ENCODE measurements at places on chromosomes 3 and 15.
A peak's percentile ranks its signal among the peaks of the same experiment; 100 is the strongest.

DNA sequence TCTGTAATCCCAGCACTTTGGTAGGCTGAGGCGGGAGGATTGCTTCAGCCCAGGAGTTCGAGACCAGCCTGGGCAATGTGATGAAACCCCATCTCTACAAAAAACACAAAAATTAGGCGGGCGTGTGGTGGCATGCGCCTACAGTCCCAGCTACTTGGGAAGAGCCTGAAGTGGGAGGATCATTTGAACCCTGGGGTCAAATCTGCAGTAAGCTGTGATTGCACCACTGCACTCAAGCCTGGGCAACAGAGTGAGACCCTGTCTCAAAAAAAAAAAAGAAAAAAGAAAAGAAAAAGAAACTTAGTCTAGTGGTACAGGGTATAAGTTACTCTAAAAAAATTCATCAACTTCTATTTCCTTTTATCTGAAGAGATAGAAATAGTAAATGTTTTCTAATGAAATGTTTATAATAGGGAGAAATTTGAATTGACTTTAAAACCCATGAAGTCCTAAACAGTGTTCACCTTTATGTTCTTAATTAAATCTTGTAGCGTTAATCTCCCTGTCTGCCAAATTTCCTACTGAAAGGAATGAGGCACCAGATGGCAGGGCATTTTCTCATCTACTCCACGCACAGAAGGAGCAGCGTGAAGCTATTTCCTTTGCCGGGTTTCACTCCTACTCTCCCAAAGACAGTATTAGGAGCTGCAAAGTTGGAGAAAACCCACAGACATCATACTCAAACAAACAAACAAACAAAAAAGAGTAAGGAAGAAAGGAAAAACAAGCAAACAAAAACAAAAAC, 1.9 kb downstream of the PCLAF start:
- DNase-seq, result peak; percentile 12

DNA sequence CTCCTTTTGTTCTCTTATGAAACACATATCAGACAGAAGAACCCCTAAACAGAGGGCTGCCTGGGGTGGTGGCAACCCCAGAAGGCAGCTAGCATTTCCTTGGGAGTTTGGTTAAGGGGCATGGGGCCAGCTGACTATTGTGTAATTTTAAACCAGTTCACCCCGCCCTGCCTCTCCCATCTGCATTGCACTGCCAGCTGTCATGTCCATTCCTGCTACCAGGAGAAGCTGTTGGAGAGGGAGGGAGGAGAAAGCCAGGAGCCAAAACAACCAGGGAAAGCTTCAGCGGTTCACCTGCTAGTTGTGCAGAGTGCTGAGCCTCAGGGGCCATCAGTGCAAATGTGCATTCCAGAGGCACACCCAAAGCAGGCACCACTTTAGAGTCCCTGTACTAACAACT, 47.6 kb upstream of the ATP1B3 start:
- peak; percentile 76 for DNase-seq

- peak; percentile 77 for DNase-seq
Measured at GRCh38 chr3:102069211-102069662, 219.9 kb downstream of the NFKBIZ start.

DNA sequence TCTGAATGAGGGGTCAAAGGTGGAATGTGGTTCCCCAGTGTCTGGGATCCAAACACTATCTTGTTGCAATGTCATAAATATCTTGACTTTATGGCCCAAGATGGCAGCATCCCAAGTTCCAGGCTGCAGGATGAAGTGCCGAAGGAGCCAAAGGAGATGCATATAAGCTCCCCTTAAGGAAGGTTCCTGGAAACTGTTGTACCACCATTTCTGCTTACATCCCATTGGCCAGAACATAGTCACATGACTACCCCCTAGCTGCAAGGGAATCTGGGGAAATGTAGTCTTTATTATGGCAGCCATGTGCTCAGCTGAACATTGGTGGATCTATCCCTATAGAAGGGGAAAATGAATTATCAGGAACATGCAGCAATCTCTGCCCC, 54.3 kb downstream of the BDH1 start:
- DNase-seq, result no peak

DNA sequence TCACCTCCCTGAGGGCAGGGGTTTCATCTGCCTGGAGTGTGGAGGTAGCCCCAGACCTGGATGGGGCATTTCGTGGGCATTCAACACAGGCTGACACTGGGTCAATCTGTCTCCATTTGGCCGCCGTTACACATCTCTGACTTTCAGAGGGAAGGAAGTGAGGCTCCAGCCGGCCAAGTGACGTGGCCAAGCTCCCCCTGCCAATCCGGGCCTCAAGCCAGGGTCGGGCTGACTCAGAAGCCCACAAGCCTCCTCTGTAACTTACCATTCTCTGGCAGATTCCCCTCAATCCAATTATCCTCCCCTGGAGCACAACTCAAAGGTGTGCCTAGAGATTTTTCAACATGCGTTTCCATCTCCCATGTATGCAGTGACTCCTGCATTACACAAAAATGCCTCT, 227.6 kb downstream of the KLF13 start:
- DNase-seq, result peak; percentile 23

DNA sequence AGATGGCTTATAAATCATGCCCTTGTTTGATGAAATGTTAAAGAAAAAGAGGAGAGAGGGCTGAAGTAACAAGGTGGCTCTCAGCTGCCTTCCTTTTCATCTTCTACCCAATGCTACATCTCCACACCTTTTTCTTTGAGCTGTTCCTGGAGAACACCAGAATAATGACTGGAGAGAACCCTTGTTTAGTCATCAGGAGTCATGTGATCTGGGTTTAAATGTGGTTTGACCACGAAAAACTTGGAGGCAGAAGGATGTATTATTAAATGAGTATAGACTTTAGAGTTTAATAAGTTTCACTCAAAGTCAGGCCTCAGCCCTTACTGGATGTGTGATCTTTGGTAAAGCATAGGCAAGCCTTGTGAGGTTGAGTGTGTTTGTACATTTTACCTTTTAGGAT, 230.3 kb upstream of the TBL1XR1 start:
- DNase-seq, result no peak

DNA sequence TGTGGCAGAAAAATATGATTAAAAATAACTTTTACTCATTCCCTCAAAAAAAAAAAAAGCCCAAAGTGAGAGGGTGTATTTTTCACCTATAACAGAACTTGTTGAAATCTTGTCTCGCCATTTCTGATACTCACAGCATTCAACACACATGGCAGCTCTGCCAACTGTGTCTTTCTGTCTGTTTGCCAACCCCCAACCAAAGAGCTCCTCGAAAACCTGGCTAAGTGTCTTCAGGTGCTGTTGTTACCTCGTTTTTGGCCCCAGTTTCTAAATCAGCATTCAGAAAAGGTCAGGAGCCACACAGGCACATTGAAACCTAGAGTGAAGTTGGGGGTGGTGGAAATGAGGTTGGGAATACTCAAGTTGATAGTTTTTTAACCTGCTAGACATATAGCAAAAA, 123.5 kb downstream of the TMEM108 start:
- DNase-seq, result no peak

- DNase-seq, result no peak
Measured at GRCh38 chr3:81291586-81291985, 469.9 kb downstream of the GBE1 start.

GRCh38 chr3:183491923-183492848, 63.3 kb downstream of the KLHL6 start:
- DNase-seq, result no peak

- no peak for DNase-seq
Measured at GRCh38 chr3:137796993-137797392, 32.9 kb downstream of the SOX14 start.

DNA sequence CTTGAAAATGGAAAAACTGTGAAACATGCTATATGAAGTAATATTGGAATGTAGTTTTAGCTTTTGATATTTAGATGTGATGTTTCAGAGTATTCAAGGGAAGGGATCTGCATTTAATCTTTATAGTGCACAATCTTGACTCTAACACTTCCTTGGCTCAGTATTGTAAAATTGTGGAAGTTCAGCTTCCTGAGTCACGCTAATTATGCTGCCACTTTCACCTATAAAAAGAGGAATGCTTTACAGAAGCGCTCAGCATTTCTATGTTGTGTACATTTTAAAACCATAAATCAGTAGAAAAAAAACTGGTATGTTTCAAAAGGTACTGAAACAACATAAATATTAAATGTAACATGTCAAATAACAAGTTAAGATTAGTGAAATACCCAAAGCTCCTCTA, 32.6 kb downstream of the SERPINI2 start:
- DNase-seq, result no peak

DNA sequence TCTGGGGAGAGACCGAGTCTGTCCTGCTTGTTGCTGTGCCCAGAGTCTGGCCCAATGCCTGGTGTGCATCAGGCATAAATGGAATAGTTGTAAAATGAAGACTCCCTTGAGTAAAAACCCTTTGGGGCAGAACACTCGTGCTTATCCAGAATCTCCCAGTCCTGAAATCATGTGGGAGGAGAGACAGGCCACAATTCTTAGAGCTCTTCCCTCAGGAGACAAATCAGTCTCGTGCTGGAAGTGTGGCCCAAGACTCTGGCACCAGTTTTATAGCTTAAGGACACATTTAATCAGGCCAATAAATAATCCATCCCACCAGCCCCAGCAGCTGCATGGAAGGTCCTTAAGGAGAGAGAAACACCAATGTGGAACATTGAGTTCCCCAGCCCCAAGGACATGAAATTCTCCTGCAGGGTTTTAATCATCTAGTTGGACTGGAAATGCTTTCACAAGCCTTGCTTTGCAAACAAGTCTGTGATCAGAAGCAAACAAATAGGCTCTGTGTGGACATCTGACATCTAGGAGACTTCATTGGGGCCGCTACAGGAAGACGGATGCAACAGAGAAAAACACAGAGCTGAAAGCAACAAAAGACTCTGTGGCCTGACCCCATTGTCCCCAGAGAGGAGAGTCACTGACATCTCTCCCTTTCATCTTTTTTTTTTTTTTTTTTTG, 70.4 kb downstream of the LSM3 start:
- no peak for DNase-seq

- DNase-seq, result no peak
Measured at GRCh38 chr3:13380971-13381370, 39.2 kb downstream of the NUP210 start.

GRCh38 chr3:57689367-57690053, 3.4 kb downstream of the DENND6A start:
- no peak for DNase-seq

GRCh38 chr15:59002418-59002859, 15.0 kb downstream of the RNF111 start:
- no peak for DNase-seq

DNA sequence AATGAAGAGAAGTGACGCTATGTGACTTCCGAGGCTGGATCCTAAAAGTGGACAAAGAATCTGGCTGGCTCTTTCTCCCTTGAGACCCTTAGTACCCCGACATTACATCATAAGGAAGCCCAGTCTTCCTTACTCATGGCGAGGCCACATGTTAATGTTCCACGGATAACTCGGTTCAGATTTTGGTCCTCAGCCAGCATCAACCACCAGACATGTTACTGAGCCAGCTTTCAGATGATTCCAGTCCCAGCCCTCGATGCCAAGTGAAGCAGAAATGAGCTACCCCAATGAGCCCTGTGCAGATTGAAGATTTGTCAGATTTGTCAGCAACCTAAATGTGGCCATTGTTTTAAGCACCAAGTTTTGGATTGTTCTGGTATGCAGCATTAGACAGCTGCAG, 46.6 kb downstream of the SLCO2A1 start:
- no peak for DNase-seq

- DNase-seq, result peak; percentile 25
Measured at GRCh38 chr15:56017920-56018319, 24.5 kb upstream of the NEDD4 start.

DNA sequence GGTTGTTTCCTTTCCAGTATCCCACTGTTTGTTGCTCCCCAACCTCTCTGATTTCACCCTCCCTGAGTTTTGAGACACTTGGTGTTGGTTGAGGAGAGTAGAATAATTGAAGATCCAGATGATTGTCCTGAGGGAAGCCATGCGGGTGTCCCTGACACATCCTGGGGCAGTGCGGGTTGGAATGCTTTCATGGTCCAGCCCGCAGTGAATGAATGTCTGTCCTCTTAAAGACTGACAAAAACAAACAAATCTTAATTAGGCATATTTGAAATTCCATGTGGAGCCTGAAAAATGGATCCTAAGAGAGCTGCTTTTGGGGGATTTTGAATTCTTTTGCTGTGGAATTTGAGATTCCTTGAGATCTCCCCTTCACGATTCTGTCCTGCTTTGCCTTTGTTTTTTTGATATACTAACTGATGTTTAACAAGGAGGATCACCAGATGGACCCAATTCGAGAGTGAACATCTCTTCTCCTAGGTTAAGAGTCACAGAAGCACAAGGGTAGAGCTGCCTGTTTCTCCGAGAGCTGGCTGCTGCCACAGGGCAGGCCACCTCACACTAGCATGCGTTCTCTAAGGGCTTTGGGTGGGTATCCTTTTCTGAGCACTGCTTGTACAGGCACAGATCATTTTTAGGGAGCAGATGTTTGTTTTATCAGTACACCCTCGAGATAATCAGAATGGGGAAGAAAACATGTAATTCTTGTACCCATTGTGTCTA, 47.4 kb downstream of the GPR171 start:
- DNase-seq, result peak; percentile 7

DNA sequence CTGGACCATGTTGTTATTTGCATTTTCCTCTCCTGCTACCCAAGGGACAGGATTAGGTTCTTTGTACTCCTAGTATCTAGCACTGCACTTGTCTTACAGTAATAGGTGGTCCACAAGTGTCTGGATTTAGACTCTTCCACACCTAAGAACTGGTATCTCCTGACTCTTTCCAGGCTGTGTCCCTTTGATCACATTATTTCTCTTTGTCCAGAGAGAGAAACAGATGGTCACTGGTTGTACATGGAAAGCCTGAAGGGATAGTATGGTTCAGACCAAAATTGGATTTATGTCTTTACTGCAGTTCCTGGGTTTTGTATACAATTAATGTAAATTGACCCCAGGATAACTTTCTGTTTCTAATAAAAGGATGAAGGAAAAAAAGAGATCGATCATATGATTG, 64.0 kb downstream of the PDE8A start:
- DNase-seq, result no peak

GRCh38 chr3:13580256-13581023, 31.5 kb downstream of the FBLN2 start:
- DNase-seq, result no peak

- DNase-seq, result peak; percentile 91
Measured at GRCh38 chr3:149717391-149718056, 34.8 kb downstream of the COMMD2 start.

- peak; percentile 79 for DNase-seq
Measured at GRCh38 chr15:85742186-85742821, 52.4 kb downstream of the KLHL25 start.

- DNase-seq, result no peak
Measured at GRCh38 chr15:47773143-47773542, 55.8 kb downstream of the SEMA6D start.
